Suppressor macrophage treated with lipopolysaccharide for 1 hour (primary cell): ENCODE measurements at places on chromosomes 7 and 10.

DNA sequence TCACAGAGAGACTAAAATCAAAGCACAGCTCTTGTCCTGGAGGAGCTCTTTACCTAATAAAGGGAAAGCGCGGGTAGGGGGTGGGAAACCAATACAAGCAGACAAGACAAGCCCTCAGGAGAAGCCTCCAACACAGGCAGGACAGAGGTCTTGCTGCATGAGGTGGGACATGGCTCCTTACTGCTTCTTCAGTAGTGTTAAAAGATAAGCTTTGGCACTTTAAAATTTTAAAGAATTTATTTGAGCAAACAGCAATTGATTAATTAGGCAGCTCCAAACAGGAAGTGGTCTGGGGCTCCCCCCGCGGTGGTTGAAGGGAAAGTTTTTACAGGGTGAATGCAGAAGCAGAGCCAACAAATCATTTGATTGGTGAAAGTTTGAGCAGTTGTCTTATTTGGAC, 50.3 kb upstream of the MACC1 start:
- DNase-seq, result peak; percentile 78

DNA sequence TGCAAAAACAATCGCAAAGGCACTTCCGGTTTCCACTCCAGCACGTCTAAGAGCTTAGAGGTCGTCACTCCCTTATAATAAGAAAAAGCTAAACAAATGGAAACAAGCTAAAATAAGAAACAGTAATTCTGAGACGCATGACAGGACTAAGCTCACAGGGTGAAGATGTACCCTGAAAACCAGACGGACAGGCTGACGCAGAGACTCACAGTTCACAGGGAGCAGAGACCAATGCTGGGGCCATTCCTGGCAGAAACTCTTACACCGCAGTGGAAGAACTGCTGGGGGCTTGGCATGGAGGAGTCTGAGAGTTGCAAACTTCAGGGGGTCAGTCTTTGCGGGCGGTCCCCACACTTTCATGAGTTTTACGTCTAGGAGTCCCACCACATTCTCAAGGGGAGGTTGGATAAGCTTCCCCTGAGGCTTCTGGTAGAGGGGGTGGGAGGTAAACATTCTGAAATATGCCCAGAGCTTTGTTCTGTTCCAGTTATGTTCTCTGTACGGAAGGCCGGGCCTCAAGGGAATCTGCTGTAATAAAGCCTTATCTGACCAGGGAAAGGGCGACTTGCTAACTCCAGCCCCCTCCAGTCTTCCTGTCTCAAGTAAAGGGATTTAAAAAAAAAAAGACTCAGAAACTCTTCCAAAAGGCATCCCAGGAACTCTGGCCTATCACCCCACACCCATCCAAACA, 47.8 kb downstream of the BRI3 start:
- no peak for DNase-seq

GRCh38 chr7:129103561-129104324, 40.8 kb upstream of the TSPAN33 start:
- no peak for DNase-seq

GRCh38 chr7:41747961-41748360, 45.1 kb upstream of the INHBA start:
- no peak for DNase-seq

DNA sequence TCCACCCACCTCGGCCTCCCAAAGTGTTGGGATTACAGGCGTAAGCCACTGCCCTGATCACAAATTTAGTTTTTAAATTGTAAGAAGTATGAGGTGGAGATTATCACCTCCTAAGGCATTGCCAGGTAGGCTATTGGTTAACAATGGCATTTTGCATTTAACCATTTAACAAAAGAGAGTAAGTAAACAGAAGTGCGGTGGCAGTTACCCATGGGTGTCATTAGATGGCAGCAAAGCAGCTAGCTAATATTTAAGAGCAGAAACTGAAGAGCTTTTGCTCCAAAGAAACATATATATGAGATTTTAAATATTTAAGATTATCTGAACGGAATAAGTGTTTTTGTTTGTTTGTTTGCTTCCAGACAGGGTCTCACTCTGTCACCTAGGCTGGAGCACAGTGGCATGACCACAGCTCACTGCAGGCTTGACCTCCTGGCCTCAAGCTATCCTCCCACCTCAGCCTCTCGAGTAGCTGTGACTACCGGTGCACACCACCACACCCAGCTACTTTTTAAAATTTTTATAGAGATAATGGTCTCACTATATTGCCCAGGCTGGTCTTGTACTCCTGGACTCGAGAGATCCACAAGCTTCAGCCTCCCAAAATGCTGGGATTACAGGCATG, 325.5 kb upstream of the C7orf33 start:
- peak; percentile 29 for DNase-seq

- DNase-seq, result no peak
Observed at GRCh38 chr10:70899096-70899495, 10.7 kb upstream of the PCBD1 start.

DNA sequence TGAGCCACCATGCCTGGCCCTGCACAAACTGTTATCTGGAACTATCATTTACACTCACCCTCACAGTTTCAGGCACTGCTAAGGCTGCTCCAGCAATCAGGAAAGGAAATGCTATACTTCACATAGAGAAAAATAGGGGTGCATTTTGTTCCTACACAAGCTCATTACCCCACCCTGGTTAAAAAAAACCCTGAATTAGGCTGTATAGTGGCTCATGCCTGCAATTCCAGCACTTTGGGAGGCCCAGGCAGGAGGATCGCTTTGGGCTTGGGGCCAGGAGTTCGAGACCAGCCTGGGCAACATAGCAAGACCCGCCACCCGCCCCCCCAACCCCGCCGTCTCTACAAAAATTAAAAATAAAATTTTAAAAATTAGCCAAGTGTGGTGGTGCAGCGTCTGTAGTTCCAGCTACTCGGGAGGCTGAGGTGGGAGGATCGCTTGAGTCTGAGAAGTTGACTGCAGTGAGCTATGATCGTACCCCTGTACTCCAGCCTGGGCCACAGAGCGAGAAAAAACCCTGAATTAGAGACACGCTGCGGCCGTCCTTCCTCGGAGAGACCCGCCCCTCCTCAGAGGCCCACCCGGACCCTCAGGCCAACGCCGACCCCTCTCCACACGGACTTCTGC, 539 bp downstream of the PTCD1 start:
- DNase-seq, result no peak

DNA sequence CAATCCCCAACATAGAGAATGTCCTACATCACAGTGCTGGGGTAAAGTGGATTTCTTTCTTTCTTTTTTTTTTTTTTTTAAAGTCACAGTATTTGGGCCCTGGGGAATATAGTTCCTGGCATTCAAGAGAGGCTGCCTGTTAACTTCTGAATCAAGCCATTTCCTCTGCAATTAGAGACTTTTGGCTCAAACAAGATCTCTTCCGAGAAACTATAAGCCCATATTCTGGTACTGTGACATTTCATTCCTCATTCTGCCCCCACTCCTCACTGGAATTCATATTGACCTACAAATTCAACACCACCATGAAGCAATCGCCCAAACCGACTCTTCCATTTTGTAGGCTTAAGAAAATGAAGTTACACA, 187.4 kb downstream of the PHTF2 start:
- no peak for DNase-seq

DNA sequence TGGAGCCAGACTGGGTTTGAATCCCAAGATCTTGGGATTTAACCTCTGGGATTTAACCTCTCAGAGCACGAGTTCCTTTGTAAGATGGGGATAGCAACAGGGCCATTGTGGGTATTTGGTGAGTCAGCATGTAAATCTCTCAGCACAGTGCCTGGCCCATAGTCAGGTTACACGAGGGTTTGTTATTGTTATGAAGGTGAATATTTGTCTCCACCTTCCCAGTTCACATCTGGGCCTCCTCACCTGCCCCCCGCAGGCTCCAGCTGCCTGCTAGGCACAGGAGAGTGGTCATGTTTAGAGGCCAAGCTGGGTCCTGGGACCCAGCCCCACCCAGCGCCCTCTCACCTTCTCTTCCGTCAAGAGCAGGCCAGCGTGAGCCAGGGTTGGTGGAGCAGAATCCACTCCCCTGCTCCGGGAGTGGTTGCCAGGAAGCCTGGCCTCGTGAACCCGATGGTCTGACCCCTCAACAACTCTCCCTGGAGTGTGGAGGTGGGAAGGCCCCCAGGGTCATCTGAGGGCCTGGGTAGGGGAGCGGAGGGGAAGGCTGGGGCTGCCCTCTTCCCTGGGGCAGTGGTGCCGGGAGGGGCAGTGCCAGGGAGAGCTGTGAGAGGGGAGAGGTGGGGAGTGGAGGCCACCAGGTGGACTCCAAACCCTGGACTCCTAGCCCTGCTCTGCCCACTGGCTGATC, 26.0 kb downstream of the FAM241B start:
- DNase-seq, result no peak

DNA sequence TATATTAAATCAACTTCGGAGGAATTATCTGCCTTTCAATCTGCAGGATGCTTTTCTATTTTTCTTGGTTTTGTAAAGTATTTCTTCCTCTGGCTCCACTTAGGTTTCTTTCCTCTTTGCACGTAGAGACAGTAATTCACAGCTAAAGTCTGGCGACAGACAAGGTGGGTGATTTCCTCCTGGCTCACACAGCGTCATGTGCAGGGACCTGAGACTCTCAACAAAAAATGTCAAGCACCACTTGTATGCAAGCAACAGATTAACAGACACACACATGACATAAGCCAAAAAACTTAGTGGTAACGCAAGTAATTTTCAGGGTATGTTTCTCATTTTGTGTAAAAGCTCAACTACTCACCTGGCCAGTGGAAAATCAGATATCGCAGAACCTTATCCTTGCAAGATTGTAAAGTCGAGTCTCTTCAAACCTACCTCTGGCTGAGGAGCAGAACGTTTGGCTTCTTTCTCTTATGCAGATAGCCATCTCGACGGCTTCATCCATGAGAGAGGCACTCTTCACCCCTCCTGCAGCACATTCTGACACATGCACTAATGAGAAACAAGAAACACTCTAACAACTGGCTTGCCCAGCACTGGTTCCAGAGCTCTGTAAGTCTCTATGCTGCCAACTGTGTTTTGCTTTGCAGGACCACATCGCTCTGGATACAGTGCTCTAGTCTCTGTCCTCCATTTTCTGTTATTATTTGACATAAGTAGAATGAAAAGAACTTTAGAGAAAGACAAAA, 188.0 kb downstream of the CDCA7L start:
- no peak for DNase-seq

- DNase-seq, result no peak
Observed at GRCh38 chr10:11085545-11085944, 67.9 kb downstream of the CELF2 start.

GRCh38 chr7:55903985-55904759, 16.9 kb downstream of the ZNF713 start:
- DNase-seq, result no peak

DNA sequence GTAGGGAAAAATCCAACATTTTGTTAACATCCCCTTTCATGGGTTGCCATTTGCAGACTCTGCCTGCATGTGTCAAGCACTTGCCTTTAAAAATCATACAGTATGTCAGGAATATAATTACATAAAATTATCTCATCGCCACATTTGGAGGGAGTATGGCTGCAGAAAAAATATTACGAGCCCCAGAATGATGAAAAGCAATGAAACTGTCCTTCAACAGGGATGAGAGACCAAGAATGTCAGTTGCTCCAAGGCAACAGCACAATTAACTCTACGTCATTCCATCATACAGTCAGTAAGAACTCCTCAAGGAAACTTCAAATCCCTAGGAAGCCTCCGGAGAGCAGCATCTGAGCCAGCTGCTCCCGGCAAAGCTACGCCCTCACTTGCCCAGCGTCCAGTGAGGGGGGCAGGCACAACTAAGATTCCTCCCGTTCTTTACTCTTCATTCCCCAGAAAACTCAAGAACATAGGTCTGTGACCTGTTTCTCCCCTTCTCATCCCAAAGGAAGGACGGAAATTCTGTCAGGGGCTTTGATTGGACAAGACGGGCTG, 132.9 kb downstream of the ANLN start:
- no peak for DNase-seq

GRCh38 chr10:89171263-89171872, 35.7 kb downstream of the CH25H start:
- DNase-seq, result no peak

DNA sequence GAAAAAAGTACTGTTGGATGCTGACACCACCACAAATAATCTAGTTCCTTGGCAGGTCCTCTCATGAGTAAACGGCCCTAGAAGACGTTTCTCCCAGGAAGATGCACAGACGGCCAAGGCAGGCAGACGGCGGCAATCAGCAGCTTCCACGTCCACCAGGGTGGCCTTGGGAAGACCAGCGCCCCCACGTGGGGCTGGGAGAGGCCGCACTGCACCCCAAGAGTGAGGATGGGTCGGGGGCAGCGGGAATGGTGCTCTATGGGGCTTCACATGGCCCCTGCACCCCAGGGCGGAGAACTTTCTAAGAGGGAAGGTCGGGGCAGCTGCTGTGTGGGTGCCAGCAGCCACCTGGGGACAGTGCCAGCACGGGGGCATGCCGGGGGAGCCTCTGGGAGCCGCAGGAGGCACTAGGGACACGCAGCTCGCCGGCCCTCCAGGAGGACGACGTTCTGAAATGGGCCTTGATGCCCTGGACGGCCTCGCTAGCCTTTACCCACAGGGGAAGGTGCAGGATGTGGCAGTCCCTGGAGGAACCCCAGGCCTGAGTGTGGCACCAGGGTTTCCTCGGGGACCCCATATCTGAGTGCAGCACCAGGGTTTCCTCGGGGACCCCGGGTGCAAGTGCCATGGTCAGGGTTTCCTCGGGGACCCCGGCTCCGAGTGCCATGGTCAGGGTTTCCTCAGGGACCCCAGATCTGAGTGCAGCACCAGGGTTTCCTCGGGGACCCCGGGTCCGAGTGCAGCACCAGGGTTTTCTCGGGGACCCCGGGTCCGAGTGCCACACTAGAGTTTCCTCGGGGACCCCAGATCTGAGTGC, 539.9 kb downstream of the DNAJB6 start:
- DNase-seq, result no peak

DNA sequence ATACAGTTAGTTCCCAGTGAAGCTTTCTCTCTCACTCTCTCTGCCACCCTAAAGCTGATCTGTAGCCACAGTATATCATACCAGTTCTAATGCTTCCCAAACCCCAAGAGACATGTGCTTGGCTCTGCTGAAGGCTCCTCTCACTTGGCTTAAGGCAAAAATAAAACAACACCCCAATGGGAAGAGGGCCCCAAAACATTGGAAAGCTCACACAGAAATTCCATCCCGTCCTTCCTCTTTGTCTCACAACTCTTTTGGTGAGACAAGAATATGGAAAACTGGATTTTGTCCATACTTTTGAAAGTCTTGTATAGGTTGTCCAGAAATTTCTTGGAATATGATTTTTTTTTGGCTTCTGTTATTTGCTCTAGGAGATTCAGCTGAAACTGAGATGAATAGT, 56.1 kb upstream of the WNT16 start:
- DNase-seq, result no peak
